ENCODE measurements at places on chromosomes 2 and 18. TPM values are rescaled to one million over a fixed set of nuclear protein-coding genes. Genes with fewer than 3 reads are reported as not detected.

Gene HOXD4
- not detected for total RNA-seq

Gene OTOF
- 0.27 TPM for total RNA-seq

Gene CDH19
- total RNA-seq: not detected

Gene PDE11A
- total RNA-seq: under 0.01 TPM

Data from hematopoietic multipotent progenitor cell (in vitro differentiated cells).